ENCODE measurements at places on chromosomes 7 and 10. TPM values are rescaled to one million over a fixed set of nuclear protein-coding genes. Genes with fewer than 3 reads are reported as not detected.

The TBX20 gene
- not detected for total RNA-seq

The MRLN gene
- not detected for total RNA-seq

The DOCK4 gene
- total RNA-seq, result 30.8 TPM

The LRRC18 gene
- total RNA-seq, result not detected

The JAZF1 gene
- 6.9 TPM for total RNA-seq

DNA sequence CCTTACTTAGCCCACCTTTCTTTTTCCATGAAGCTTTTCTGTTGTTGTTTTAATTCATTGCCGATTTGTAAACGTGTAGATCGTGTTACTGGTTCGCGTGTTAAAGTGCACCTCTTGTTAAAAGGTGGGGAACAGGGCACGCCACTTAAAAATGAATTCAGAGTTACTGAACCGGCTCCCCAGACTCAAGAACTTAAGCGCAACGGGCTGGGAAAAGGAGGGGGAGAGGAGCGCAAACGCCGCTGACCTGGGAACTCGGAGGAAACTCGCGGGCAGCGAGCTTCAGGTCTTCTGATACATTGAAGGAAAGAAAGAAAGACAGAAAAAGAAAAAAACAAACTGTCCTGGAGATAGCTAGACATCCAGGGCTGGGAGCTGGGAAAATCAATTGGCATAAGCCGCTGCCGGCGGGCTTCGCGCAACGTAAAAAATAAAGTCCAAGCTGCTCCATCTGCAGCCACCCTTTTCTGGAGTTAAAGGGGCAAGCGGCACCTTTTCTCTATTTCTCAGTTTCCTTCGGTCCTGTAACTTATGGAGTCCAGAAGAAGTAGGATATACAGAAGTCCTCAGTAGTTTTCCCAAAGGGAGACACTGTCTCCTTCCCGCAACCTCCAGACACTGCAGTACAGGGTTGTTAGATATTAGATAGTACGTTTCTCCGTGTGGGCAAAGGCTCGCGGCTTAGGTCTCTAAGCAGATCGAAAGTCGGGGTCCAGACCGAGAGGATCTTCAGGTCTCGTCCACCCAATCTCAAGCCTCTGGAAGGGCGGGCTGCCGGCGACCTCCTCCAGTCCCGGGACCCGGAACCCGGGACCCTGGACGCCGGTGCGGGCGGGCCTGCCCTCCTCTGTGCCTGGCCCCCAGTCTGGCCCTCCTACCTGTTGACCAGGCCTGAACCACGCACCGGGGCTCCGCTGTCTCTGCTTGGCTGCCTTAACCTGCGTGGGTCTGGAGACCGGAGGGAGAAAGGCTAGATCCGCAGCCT lies 1.8 kb upstream of the DLX6 start:
- DNase-seq, result no peak

- DNase-seq, result no peak
These were observed 145.4 kb downstream of the PTPRN2 start for GRCh38 chr7:158442260-158442659.

DNA sequence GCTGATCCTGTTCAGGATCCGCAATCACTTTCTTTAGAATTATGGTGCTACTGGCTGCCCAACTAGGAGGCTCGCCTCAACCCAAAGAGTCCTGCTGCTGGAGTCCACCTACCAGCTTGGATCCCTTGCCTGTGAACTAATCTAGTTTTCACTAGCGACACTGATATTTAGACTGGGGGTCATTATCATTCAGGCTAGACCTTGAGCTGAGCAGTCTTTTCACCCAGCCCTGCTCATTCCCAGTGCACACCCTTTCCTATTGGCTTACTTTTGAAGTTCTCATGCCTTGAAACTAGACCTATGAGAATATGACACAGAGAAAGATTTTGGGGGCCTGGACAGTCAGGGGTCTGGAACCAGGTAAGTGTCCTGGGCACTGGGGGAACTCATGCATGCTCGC lies 107.9 kb downstream of the TMEM178B start:
- no peak for DNase-seq

DNA sequence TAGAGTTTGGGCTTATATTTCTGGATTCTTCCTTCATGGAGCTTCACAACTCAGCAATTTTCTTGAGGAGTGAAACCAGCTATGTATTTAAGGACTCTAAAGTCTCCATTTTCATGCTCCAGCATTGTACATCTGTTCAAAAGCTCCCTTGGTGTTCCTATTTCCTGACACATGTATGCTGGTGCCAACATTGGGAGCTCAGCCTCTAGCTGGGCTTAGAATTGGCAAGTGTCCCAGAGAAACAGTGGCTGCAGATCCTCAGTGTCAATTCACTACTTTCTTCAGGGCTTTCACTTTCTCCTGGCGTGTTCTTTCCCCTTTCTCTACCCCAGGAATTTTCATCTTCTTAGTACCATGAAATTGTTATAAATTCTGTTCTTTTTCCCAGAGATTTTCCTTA lies 103.1 kb downstream of the ZNF467 start:
- no peak for DNase-seq

DNA sequence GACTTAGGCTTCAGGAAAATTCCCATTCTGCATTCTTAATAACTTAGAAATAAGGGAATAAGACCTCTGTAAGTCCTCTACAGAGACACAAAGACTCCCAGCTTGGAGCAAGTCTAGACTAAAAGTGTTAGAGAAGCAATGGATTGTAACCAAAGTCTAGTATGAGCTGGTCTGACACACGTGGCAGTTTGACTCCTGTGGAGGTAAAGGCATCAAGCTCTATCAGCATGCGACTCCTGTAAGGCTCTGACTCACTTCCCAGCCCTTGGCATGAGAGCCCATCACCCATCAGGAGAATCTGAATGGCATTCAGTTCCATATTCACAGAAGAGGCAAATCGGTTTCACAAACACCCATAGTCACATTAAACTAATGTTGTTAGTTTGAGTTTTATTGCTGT lies 4.4 kb upstream of the VSTM4 start:
- no peak for DNase-seq

- no peak for DNase-seq
These were observed 21.1 kb upstream of the SAR1A start for GRCh38 chr10:70191161-70191971.

- DNase-seq, result no peak
These were observed 28.4 kb upstream of the CDHR3 start for GRCh38 chr7:105934572-105935185.
